ENCODE measurements at places on chromosomes 2 and 18.

DNA sequence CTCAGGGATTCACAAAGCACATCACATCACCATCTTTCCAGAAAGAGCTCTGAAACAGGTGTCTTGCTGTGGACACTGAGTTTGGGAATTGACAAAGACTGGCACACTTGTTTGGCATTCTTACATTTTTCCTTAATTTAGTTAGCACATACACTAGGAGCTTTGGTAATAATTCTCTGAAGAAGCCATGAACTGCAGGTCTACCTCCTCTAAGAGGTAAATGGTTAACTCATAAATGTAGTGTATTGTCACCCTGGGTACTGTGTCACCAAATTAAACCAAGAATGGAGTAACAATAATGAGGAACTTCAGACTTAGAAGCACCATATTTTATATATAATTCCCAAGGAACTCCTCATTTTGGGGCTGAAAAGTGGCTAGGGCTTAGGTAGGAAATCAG lies 22.6 kb downstream of the EIF4E2 start:
- no peak for DNase-seq

DNA sequence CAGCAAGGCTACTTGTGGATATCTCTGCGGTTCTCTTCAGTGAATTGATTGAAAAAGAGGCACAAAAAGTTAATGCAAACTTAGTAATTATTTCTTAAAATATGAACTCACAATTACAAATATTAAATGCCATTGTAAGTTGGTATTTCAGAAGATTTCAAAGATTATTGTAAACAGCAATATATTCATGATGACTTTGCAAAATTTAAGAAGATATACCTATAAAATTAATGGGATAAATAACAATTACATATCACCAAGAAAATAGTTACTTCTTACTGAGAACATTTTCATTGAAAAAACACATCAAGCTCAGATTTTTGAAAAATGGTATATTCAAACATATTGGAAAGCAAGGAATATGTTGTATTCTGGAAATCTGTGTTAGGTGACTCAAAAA lies 482.0 kb upstream of the LRRTM1 start:
- no peak for DNase-seq

- no peak for DNase-seq
These were observed 271.5 kb upstream of the SIX2 start for GRCh38 chr2:45280794-45281193.

DNA sequence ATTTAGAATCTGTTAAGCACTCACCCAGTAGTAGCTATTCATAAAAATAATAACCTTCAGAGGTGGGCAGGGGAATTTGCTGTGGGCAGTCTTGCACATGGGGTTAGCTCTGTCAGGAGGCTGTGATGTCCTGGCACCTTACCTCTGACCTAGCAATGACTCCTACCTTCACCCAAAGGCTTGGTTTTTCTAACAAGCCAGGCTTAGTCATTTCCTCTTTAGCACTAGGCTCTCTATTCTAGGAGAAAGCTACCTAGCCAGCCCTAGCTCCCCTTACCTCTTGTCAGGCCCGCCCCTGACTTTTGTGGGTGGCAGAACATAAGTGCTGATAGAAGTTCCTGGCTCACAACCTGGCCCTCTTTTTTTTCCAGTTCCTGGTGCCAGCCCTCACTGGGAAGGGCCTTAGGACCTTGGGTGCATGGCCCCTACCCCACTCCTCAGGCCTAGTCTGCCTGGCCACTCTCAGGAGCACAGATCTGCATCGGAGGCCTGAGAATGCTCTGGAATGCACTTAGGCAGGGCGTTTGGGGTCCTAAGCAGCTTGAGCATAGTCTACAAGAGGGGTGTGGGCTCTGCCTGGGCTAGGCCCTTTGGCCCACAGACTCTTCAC lies 17.7 kb downstream of the CPLX4 start:
- no peak for DNase-seq

DNA sequence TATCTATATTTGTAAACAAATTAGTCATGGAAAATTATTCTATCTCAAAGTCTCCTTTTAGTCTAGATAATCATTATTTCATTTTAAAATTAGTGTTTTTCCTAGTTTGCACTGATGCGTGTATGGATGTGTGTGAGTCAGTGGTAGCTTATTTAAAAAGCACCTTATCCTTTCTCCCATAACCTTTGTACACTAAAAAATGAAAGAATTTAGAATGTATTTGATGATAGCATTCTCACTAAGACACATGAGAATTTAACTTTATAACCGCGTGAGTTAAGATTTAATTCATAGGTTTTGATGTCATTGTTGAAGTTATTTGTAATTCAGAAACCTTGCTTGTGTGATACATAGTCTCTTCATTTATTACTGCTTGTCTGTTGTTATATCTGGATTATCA lies 81.7 kb downstream of the ACSL3 start:
- DNase-seq = no peak

DNA sequence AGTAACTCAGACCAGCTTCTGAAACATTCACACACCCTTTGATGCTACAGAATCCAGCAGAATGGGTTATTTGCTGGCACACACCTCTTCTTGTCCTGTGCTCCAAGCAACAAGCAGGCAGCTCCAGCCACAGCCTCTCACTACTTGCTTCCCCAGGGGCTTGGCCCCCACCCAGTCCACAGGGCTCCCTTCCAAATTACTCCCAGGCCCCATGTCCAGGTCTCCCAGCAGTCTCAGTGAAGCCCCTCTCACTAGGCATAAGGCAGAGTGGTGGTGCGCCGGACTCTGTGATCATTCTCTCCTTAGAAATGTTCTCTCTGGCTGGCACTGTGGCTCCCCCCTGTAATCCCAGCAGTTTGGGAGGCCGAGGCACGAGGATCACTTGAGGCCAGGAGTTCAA lies 25.9 kb downstream of the ITM2C start:
- DNase-seq = no peak

DNA sequence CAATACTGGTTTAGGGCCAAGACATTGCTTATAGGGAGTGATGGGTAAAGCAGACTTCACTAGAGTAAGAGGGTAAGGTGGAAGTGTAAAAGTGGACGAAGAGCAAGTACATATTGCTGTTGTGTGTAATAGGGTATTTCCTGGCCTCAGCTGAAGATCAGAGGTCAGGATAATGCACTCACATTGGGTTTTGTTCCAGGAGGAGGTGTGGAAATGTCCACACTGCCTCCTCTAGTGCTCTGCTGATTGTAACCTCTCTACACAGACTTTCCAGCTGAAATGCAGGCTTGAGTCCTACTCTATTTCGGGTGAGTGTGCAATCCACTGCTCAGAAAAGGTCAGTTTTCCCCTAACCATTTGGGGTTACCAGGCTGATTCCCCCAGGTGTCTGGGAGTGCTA lies 41.7 kb upstream of the PLA2R1 start:
- no peak for DNase-seq

GRCh38 chr2:6352906-6353515 lies 512.7 kb downstream of the CMPK2 start:
- no peak for DNase-seq

DNA sequence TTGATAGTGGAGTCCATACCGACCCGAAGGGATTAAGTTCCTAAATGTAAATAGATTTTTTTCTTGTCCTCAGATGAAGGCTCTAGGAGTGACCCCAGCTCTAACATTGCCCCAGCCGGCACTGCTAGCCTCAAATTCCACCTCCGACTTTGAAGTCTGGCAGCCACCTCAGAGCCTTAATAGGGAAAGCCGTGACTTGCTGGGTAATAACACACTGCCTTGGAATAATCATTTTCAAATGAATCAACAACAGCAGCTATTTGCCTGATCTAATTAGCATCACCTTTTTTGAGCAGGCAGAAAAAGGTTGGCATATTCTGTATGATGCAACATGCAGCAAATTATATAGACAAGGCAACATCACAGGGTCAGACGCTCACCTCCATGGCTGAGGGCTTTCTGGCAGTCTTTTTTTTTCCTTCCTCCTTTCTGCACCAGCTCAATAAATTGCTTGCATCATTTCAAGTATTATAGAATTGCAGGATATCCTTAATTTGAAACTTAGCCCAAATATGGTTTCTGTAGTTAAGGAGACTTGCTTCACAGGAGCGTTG lies 276.5 kb upstream of the ATP5MC3 start:
- DNase-seq = no peak

DNA sequence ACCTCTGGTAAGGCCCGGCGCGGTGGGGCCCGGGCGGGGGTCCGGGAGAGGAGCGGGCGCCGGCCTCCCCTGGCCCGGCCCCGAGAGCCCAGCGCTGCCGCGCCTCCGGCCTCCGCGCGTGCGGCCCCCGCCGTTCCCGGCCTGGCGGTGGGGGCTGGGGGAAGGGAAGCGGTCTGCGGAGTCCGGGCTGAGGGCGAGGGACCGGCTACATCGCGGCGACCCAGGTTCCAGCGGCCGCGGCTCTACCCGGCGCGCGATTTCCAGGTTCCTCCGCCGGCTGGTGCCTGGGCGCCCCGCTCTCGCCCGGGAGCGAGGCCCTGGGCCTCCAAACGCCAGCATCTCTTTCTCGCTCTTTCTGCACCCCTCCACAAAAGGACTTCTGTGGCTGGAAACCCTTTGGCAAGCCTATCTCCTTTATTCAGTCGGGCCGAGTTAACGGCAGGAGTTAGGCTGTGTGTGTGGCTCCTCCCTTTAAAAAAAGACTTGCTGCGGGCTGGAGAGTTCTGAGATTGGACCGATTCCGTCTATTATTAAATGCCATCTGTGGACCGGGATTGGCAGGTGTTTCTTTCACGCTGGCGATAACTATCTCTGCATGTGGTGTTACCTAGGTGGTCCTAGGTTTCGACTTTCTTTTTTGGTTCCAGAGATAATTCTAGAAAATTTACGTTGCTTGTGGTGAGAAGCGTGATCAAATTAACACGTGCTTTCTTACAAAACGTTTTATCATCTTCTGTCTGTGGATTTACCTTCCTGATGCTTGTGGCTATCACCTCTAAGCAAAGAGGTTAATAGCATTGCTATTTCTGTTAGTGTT lies 592 bp downstream of the ME2 start:
- no peak for DNase-seq

DNA sequence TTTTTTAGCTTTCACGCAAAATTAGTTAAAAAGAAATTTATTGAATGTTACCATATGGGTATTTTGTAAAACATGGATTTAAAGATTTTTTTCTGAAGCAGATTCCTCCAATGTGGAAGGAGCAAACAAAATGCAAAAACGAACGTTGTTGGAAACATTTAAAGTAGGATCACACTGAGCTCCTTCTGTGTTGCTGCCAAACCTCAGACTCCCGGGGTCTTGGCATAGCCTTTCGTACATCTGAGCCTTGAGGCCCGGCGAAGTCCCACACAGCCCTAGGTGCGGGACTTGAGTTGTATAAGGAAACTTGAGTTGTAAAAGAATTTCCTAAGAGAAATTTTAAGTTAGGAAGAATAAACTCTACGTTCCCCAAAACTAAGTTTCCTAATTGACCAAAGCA lies 52.0 kb upstream of the CD226 start:
- DNase-seq = no peak

DNA sequence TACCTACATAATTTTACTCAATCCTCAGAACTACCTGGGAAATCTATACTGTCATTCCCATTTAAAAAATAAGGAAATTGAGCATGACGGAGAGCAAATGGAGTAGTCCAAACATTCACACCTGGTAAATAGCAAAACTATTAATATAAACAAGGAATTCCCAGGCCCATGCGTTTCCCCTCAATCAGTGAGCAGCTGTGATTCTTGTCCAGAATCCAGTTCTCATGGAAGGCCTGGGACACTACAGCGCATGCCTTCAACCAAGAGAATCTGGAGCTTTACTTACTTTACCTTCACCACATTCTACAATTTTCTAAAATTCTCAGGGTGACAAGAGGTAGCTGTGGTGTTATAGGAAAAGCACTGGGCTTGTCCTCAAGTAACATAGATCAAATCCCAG lies 259.0 kb downstream of the LRATD1 start:
- DNase-seq = no peak

- no peak for DNase-seq
These were observed 507.6 kb upstream of the TNP1 start for GRCh38 chr2:217367464-217367863.

- DNase-seq = no peak
These were observed 98.0 kb downstream of the STK39 start for GRCh38 chr2:168149150-168149974.

All from gastrocnemius medialis (tissue), 4 donors.